Inflammatory macrophage treated with lipopolysaccharide for 4 hours (primary cell): ENCODE measurements at places on chromosomes 11 and 22.

DNA sequence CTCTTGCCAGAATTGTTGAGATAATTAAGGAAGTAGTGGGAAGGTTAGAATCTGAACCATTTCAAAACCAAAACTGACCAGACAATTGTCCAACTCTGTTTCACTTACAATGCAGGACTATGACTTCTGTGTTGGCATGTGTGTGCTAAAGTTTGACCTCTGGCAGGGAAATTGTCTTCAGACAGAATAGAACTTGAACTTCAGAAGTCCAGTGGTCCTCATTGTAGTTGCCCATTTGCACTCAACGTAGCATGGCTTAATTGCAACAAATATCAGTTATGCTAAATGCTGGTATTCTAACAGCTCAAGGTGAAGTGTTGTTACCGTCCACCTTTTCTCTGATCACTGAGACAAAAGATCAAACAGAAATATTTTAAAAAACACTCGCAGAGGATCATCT lies 47.2 kb downstream of the BLID start:
- peak; percentile 33 for DNase-seq

DNA sequence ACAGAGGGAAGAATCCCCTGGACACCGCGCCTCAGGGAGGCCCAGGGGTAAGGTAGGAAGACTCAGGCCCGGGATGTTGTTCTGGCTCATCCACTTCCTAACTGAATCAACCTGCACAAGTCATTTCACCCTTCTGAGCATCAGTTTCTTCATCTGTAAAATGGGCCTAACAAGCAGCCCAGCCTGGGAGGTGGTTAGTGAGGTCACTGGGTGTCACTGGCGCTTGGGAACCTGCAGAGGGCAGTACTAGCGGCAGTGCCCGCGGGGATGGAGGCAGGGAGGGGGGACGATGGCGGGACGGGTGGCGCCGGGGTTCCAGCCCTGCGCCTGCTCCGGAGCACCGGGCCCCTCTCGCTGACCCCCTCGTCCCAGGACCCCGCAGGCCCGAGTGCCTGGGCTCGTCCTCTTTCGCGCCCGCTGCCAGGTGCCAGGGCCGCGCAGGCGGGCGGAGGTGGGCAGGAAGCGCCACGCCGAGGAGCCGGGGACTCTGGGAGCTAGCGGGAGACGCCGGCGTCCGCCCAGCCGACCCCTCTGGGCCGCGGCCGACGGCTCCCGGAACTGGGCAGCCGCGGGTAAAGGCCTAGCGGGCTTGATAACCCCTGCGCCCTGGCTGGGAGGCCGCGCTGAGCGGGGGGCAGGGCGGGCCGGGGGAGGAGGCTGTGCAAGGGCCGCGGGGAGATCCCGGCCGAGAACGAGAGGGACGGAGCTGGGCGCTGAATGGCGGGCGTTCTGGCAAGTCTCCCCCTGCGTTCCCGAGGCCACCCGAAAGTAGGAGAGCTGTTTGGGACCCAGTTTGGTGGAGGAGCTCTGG lies at the start of gene NLRX1:
Gene NLRX1, plus strand, starts transcription at position 255 of the 811 bp plus-strand sequence. CDS start 2,679 bp downstream, outside the sequence.
- DNase-seq = peak; percentile 86

DNA sequence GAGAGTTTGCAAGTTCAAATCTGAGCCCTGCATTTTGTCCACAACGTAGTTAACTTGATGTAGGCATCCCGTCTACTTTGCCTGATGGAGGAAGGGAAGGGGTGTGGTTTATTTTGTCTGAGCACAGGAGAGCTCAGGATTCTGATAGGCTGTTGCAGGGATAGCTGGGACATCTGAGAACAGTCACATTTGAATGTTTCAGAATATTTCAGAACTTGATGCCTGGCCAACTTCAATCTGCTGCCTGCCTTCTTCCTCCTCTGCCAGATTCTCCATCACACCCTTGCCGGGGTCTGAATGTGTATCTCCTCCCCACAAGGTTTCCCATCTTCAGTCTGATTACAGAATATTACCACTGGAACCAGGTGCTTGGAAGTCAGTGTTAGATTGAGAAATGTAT lies 51.6 kb downstream of the NTM start:
- no peak for DNase-seq

DNA sequence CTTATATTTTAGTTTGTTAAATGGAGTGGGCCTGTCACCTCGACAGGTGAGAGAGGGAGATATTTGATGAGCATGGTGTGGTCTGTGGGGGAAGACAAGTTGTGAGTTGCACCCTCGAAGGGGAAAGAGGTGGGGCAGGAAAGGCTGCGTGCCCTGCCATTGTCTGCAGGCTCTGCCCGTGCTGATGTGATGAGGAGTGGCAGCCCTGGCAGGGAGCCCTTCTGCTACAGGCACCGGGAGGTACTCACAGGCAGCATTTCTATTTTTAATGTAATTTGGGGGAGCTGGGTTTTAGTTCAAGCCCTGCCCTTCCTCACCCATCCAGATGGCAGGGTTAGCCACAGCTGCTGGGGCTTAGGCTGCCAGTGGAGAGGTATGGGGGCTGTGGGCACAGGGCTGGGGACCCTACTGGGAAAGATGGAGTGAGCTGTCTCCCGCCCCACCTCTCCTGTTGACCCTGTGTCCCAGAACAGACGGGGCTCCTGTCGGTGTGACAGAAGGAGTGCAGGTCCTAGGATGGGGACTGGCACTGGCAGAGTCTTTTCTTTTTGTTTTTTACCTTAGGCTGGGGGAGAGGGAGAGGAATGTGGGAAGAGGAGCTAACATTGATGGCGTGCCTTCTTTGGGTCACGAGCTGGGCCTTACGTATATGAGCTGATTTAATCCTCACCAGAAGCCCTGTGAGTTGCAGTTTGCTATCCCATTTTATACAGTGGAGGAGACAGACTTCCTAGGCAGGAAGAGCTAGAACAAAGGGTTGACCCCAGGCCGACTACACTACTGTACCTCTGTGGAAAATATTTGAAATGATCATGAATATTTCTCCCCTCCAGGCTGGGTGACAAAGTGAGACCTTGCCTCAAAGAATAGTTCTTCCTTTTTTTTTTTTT lies 51.6 kb downstream of the CEP164 start:
- DNase-seq = no peak

DNA sequence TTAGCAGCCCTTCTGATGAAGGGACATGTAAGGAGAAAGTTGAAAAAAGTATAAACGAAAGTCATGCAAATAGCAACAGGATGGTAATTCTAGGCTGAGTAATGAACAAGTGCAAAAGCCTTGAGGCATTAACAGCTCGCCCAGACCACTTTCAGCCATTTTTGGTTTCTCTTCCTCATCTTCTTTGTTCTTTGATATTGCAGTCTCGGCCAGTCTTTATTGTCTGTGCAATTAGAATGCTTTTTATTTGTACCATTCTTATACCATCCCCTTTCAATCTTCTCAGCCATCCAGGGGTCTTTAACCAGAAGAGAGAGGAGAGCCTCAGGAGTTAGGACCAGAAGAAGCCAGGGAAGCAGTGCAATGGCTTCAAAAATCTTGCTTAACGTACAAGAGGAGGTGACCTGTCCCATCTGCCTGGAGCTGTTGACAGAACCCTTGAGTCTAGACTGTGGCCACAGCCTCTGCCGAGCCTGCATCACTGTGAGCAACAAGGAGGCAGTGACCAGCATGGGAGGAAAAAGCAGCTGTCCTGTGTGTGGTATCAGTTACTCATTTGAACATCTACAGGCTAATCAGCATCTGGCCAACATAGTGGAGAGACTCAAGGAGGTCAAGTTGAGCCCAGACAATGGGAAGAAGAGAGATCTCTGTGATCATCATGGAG lies 7.3 kb downstream of the TRIM34 start:
- peak; percentile 82 for DNase-seq

GRCh38 chr11:67489885-67490726 lies 7.3 kb downstream of the AIP start:
- no peak for DNase-seq

GRCh38 chr11:48170241-48171233 lies 46.1 kb upstream of the OR4B1 start:
- DNase-seq = peak; percentile 63

- DNase-seq = no peak
Measured at GRCh38 chr11:17694494-17695110, 24.8 kb upstream of the MYOD1 start.

DNA sequence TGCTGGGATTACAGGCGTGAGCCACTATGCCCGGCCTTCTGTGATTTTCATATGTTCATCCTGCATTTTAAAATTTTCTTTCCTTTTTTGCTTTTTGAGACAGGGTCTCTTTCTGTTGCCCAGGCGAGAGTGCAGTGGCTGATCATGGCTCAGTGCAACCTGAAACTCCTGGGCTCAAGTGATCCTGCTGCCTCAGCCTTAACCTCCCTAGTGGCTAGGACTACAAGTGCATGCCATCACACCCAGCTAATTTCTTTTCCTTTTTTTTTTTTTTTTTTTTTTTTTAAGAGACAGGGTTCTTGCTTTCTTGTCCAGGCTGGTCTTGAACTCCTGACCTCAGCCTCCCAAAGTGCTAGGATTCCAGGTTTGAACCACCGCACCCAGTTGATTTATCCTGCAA lies 54.1 kb upstream of the WT1 start:
- no peak for DNase-seq

GRCh38 chr11:62747475-62748160 lies 6.3 kb downstream of the ZBTB3 start:
- DNase-seq = no peak

DNA sequence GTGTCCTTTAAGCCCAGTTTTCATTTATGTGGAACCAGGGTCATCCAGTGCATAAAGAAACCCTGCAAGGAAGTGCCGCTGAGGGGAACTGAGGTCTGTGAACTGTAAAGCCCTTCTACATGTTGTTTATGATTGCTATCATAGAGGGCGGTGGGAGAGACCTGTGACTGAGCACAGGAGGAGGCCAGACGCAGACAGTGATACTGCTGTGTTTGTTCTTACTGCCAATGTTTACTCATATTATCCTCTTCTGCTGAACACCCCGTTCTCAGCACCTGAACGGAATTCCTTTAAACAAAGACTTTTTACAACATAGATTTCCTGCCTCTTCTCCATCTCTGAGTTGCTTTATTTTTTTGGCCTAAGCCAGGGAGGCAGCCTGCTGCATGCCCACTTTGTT lies 967 bp upstream of the GALNT18 start:
- no peak for DNase-seq

DNA sequence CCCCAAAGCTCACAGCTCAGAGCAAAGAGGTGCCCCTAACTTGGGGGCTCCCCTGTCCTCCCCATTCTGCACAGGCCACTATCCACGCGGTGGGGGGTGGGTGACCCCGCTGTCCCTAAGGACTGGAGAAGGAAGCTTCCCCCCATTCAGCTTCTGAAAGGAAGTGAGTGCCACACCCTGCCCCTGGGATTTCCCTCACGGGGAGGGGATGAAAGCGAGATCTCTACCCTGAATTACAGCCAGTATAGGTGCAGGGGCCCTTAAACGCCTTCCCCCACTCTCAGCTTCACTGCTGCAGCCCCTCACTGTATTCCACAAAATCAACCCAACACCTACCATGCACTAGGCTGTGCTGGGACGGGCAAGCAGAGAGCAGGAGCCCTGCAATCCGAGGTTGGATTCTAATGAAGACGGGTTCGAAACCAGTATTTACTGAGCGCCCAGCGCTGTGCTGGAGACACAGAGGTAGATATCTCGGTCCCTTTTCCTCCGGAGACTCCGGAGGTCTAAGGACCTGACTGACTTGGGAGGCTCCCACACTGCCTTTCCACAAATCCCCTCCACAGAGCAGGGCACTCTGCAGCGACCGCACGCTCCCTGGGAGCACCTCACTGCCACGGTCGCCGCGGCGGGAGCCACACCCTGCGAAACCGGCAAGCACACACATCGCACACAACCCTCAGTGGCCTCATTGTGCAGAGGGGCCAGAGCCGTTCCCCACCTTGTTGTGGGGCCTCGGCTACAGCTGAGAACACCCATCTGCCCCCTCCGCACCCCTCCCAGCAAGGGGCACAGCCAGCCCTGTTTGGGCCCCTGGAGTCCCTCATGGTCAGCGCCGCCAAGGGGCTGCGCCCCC lies 1.8 kb downstream of the AHNAK start:
- peak; percentile 67 for DNase-seq

DNA sequence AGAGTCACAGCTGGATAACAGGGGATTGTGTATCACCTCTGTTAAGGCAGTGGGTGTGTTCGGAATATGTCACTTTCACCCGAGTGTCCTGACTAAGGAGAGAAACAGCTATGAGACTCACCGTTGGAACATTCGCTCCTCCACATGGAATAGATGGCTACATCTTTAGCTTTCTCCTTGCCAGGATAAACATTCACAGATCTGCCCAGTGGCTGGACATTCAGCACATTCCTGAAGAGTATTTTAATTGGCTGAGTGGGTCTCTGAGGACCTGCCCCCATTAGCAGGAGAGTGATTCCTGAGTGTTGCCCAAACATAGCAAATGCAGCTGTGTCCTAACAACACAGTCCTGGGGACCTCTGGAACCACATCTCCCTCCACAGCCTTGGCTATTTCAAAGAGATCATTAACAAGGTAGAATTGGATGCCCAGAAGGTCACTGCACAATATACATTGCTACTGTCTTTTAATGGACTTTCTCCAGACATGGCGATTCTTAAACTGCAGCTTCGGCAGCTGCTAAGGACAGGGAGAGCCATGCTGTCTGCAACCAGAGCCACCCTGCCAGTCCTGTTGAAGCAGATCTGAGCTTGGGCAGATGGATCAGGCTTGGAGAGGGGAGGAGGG lies 435.0 kb upstream of the CADM1 start:
- no peak for DNase-seq

DNA sequence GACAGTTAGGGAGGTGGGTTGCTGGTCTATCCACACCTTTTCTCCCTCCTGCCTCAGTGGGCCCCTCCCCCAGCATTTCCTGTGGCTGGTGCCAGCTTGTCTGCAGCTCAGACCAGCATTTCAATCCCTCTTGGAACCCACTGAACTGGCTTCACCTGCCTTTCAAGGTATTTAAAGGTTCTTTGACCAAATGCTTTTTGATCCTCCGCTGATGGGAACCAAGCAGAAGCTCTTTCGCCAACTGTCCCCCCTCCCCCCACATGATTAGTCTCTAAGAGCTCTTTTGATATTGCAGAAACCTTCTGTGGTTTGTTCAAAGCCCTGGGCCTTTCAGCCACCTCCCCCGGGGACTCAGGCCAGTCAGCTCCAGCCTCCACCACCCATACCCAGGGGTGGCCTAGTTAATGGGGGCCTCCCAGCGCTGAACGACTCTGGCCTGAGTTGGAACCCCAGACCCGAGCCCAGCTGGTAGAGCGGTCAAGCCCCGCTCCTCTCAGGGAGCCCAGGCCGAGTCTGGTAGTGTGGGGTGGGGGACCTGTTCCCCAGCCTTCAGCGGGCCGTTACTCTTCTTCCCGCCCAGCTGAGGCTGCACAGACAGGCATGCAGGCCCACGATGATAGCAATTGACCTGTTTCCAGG lies 6.0 kb upstream of the SYT7 start:
- no peak for DNase-seq

- peak; percentile 7 for DNase-seq
Measured at GRCh38 chr11:1549338-1550330, 22.4 kb downstream of the DUSP8 start.

GRCh38 chr11:818396-819128 lies at the start of gene PNPLA2:
PNPLA2 (plus strand) TSS chr11:818914; CDS start chr11:819719, 805 bp downstream.
- no peak for DNase-seq

GRCh38 chr22:36291831-36292740 lies 39.2 kb downstream of the APOL1 start:
- no peak for DNase-seq

GRCh38 chr11:120267319-120267718 lies 27.4 kb downstream of the POU2F3 start:
- no peak for DNase-seq
